Activated T-helper 1 cell treated with anti-CD3 and anti-CD28 coated beads, Interleukin-2, amount 50 U/mL, for 16 hours (primary cell): ENCODE measurements at places on chromosomes 5 and 9.

DNA sequence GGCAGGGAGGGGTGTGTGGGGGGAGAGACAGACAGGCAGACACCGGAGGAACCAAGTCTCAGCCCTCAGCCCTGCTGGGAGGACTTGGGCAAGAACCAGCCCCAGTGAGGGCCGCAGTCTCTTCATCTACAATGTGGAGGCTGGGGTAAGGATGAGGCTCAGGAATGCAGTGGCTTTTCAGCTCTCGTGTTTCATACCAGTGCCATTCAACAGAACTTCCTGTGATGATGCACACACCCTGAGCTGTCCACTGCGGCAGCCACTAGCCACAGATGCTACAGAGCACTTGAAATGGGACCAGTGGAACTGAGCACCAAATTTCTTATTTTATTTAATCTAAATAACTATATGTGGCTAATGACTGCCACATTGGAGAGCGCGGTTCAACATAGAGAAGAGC, 10.7 kb downstream of the CAMK2A start:
- DNase-seq, result no peak

DNA sequence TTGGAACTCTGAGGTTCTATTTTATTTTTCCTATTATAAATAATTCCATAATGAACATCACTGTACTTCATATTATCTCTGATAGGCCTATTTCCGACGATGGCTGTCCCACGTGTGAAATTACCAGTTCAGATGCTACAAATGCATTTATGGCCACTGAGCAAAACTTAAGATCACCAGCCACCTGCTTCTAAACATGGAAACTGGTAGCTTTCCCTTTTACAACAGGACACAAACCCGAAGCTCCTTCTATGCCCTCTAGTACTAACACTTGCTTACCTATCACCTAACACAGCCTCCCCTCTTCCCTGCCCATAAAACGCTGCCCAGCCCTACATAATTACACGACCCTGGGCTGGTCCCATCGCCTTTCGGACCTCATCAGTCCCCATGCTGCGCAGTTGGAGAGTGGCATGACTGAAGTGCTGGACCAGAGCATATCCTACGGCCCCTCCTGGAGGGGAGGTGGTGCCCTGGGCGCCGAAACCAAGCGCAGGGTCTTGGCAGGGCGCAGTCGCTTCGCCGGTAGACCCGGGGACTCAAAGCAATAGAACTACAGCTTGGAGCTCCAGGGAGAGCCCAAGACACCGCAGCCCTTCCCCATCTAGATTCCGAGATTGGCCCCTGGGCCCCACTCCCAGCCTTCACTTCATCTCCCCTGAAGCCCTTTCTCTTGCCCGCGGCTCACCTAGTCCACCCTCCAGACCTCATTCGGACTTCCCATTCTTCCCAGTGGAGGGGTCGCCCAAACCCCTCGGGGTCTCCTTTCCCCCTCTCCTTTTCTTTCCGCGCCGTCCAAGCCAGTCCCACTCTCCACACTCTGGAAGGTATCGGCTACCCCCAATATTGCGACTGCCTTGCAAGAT, 1.0 kb upstream of the SAP30L start:
- no peak for DNase-seq

DNA sequence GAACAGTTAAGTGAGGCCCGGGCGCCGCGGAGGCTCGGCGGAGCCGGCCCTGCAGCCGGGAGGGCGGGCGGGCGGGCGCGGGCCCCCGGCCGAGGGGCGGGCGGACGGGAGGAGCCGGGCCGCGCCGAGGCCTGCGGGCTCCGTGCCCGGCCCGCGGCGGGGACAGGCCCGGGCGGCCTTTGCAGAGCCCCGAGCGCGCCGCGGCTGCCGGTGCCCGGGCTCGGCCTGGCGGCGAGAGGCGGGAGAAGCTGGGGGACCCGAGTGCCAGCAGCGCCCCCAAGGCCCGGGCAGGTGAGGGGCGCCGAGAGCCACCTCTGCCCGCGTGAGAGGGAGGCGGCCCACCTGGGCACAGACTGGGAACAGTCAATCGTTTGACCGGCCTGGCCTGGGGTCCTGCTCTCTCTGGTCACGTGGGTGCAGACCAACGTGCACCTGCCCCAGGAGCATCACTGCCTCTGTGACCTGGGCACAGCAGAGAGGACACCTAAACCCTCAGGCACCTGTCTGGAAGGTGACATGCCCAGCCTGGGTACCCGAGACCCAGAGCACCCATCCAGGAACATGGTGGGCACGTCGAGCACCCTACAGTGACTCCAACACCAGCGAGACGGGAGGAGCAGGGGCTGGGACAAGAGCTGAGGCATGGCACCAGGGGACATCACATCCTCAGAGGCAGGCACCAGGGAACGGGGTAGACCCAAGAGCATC, 531 bp downstream of the MVB12B start:
- no peak for DNase-seq

DNA sequence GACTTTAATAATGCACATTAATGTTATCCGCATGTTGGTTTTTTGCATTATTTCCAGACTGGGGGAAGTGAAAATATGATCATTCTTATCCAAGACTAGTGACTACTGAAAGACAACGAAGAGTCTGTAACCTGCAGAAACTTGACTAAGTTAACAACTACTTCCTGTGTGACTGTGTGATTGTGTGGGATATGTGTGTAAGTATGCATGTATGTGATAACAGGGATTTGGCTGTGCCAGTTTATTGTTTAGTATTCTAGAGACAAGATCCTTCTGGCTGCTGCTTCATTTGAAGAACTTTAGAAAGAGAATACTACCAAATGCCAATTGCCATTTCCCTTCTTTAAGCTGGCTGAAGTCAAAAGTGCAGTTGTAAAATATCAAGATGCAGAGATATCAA, 375.7 kb upstream of the PRR16 start:
- DNase-seq, result no peak

- no peak for DNase-seq
Measured at GRCh38 chr5:110900829-110901228, 162.0 kb downstream of the SLC25A46 start.

- no peak for DNase-seq
Measured at GRCh38 chr5:100322483-100322882, 212.7 kb upstream of the FAM174A start.

GRCh38 chr5:74409712-74410111, 230.8 kb downstream of the ENC1 start:
- no peak for DNase-seq

- DNase-seq, result no peak
Measured at GRCh38 chr9:17315341-17315740, 180.5 kb downstream of the CNTLN start.

GRCh38 chr9:33104401-33104800, 27.9 kb upstream of the SMU1 start:
- DNase-seq, result no peak

- no peak for DNase-seq
Measured at GRCh38 chr5:66565878-66566277, 30.3 kb upstream of the MAST4 start.

DNA sequence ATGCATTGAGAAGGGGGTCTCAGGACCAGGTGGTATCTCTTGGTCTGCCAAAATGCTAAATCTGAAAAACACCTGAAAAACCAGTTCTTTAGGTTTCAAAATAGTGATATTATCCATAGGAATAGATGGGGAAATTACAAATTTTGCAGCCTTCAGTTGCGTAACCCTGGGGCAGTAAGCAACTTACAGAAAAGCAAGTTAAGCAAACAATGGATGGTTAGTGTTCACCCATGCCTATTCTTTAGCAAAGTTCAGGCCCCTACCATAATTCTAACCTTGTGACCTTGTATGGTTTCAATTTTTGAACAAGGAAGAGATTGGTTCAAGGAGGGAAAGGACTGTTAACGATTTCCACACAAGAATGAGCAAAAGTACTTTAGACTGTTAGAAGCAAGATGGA, 24.5 kb downstream of the GLRX start:
- DNase-seq, result no peak

DNA sequence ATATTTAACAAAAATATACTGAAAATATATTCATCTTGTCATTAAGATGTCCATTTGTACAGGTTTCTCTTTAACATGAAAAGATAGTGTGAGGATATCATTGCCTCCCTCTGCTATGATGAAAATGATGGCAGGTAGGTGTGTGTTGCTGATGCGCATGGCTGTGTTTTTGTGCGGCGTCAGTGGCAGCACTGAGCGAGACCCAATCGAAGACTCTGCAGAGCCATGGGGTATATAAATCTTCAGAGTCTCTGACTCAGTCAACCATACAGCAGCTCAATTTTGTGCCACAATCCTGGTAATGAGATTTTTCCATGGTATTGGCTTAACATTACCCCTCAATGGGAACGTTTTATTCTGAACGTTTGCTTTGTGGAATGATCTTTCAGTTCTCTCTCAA, 153.5 kb upstream of the IQGAP2 start:
- no peak for DNase-seq

DNA sequence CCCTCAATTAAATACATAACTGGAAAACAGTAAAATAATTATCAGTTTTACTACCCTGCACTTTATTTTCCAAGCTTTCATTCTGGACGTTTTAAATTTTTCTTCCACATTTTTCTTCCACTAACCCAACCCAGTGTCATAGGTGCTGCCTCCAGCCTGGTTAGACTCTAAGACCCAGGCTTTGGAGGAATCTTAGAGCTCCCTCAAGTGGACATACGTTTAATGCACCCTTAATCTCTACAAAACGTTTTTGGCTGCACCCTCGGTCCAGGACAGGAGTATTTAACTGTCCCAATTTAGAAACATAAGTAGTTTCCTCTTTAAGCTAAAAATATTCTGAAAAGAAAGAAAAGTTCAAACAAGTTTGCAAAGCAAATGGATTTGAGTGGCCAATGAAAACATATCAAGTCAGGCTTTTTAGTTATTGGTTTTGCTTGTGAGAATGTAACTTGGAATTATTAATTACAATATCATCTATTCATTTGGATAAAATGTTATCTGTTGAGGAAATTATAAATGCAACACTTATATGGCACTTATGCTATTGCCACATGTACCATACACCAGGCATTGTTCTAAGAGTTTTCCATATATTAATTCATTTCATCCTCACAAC, 38.9 kb downstream of the CDH6 start:
- no peak for DNase-seq

GRCh38 chr9:100406962-100407361, 20.0 kb upstream of the MSANTD3 start:
- DNase-seq, result no peak

- DNase-seq, result no peak
Measured at GRCh38 chr5:110413856-110414255, 312.6 kb downstream of the TMEM232 start.

- no peak for DNase-seq
Measured at GRCh38 chr9:16312962-16313546, 557.4 kb downstream of the BNC2 start.

- no peak for DNase-seq
Measured at GRCh38 chr9:72444435-72444834, 77.0 kb upstream of the TMC1 start.

GRCh38 chr9:26677965-26678706, 214.5 kb downstream of the CAAP1 start:
- no peak for DNase-seq

GRCh38 chr5:145718956-145719355, 116.2 kb downstream of the PRELID2 start:
- no peak for DNase-seq

- DNase-seq, result no peak
Measured at GRCh38 chr5:150848271-150848670, 1.9 kb downstream of the IRGM start.

- no peak for DNase-seq
Measured at GRCh38 chr9:69412741-69413150, 87.7 kb downstream of the ENTREP1 start.

- no peak for DNase-seq
Measured at GRCh38 chr5:156687514-156687913, 162.6 kb upstream of the PPP1R2B start.

DNA sequence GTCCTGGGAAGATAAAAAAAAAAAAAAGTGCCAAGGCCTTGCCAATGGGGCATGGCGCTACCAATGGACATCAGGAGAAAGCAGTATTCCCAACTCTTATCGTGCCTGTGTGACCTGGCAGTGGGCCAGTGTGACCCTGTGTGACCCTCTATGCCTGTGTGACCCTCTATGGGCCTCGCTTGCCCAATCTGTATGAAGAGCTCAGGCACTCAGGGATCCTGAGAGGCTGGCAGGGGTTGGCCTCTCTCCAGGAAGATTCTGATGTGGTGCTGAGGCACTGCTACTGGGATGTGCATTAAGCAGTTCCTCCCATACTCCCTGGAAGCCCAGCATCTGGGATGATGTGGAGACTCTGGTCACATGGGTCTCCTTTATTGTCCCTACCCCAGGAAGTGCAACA, 179.2 kb downstream of the MACROH2A1 start:
- DNase-seq, result no peak

DNA sequence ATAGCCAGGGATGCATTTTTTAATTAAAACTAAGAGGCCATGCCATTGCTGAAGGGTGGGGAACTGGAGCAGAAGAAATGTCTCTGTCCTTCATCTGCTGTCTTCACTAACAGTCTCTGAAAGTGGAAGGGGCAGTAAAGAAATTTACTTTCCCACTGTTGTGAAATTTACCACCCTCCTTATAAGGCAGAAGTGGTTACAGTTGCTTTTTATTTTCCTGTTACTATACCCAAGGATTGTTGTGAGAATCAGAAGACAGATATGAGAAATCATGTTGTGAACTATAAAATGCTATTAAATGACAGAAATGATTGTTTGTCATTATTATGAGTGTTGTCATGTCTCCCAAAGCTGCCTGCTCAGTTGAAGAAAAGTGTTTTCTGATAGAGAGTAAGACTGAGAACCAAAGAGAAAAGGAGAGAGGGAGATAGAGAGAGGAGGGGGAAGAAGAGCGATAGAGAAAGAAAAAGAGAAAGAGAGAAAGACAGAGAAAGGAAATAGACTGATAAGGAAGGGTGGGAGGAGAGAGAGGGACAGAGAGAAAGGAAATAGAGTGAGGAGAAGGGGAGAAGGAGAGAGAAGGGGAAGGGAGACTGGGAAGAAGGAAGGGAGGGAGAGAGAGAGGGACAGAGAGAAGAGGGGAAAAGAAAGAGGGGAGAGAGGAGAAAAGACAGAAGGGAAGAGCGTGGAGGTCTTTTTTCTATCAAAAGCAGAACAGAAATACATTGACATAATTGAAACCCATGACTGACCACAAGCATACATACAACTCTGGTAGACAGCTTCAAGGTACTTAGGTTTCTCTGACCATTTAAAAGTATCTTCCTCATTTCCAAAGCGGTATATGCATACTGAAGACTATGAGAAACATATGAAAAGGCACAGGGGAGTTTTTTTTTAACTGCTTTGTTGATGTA, 22.5 kb downstream of the SEC61B start:
- DNase-seq, result no peak

DNA sequence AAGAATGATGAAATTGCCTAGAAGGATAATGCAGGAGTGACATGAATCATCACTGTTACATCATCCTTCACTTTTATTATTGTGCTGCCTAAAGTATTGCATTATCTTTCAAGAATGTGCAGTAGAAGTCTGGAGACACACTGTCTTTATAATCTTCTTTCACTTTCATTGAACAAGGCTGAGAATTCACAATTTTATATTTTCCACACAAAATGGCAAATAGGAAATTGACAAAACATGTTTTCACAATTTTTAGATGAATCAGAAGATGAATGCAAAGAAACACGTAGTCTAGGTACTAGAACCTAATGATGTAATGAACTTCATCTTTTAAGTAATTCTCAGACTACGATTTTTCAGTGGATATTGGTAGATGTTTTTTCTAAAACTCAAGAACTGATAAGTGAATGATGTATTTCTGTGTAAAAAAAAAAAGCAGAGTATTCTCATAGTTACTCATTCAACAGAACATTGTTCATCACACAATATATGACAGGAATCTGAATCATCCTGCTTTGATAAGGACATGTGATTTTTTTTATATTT, 131.5 kb upstream of the GRHPR start:
- no peak for DNase-seq

- no peak for DNase-seq
Measured at GRCh38 chr5:108148715-108149139, 233.2 kb downstream of the FBXL17 start.
